ENCODE measurements at places on chromosomes 2 and 18. TPM values are rescaled to one million over a fixed set of nuclear protein-coding genes. Genes with fewer than 3 reads are reported as not detected.

ANKRD30B gene
- polyA plus RNA-seq: 0.11 TPM

COL4A3 gene
- polyA plus RNA-seq: 0.07 TPM

ALPG gene
- polyA plus RNA-seq: not detected

FIGLA gene
- polyA plus RNA-seq: not detected

TMEM200C gene
- not detected for polyA plus RNA-seq

UGT1A4 gene
- not detected for polyA plus RNA-seq

SF3B1 gene
- polyA plus RNA-seq: 154 TPM

CDKL4 gene
- polyA plus RNA-seq: not detected

MOCOS gene
- polyA plus RNA-seq: not detected

ZNF521 gene
- polyA plus RNA-seq: not detected

AFF3 gene
- 97.3 TPM for polyA plus RNA-seq

ADGRF3 gene
- 0.22 TPM for polyA plus RNA-seq

KYNU gene
- 33.8 TPM for polyA plus RNA-seq

CD28 gene
- 0.19 TPM for polyA plus RNA-seq

VAMP8 gene
- polyA plus RNA-seq: 262 TPM

REG3A gene
- polyA plus RNA-seq: not detected

SCN7A gene
- not detected for polyA plus RNA-seq

CRYBA2 gene
- not detected for polyA plus RNA-seq

OBSL1 gene
- not detected for polyA plus RNA-seq

HDAC4 gene
- polyA plus RNA-seq: not detected

ANKRD29 gene
- 0.33 TPM for polyA plus RNA-seq

PER2 gene
- polyA plus RNA-seq: 4.1 TPM

ITM2C gene
- polyA plus RNA-seq: 119 TPM

CPO gene
- not detected for polyA plus RNA-seq

CLEC4F gene
- not detected for polyA plus RNA-seq
